Upper lobe of right lung (tissue), 1 donor: ENCODE measurements at places on chromosomes 12 and 14.

- DNase-seq: no peak
- peaks cover 33% of the 10 kb centered on the region for H3K4me1 ChIP-seq
- peak overlapping the region; percentile 67 for H3K4me3 ChIP-seq
- H3K27me3 ChIP-seq: no peaks in the 10 kb centered on the region
- peak overlapping the region; percentile 91 for H3K27ac ChIP-seq
Measured at GRCh38 chr12:55972456-55972855, 1.4 kb upstream of the RAB5B start.

DNA sequence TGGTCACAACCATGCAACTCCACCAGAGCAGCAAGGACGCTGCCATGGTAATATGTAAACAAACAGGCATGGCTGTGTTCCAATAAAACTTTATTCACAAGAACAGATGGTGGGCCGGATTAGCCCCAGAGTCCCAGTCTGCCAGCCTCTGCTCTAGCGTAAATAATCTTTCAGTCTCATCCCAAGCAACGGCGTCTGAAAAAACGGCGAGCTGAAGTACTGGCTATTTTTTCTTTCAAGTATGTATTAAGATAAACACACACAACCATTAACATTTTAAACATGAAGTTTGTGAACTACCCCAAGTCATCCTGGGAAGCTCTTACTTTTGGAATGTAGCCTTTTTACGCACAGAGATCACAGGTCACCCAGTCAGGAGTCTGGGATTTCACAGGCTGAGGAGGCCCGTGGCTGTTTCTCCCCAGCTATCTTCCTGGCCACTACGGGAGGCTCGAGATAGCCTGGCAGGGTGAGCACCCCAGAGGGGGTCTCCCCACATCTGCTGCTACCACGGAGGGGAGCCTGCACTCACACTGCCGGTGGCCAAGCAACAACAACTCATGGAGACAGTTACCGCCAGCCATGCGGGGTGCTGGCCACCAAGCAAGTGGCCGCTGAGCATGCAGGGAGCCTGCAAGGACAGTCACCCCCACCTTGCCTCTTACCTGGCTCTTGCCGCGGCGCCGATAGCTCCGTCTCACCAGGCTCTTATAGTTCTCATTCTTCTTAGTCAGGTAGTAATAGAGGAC is 124.6 kb downstream of the RFLNA start:
- H3K4me3 ChIP-seq: no peak overlapping the region
- DNase-seq: no peak
- H3K27ac ChIP-seq: no peak overlapping the region
- peaks cover 26% of the 10 kb centered on the region for H3K4me1 ChIP-seq
- peaks cover 45% of the 10 kb centered on the region for H3K36me3 ChIP-seq

- H3K27ac ChIP-seq: no peak overlapping the region
- H3K4me3 ChIP-seq: no peak overlapping the region
- H3K4me1 ChIP-seq: no peaks in the 10 kb centered on the region
- no peak for DNase-seq
- H3K27me3 ChIP-seq: no peaks in the 10 kb centered on the region
- H3K36me3 ChIP-seq: no peaks in the 10 kb centered on the region
Measured at GRCh38 chr14:30238936-30239335, 311.3 kb upstream of the PRKD1 start.

GRCh38 chr14:43408472-43408871 is 1098.6 kb downstream of the FSCB start:
- no peaks in the 10 kb centered on the region for H3K36me3 ChIP-seq
- H3K27me3 ChIP-seq: no peaks in the 10 kb centered on the region
- DNase-seq: no peak
- H3K27ac ChIP-seq: no peak overlapping the region
- no peaks in the 10 kb centered on the region for H3K4me1 ChIP-seq

DNA sequence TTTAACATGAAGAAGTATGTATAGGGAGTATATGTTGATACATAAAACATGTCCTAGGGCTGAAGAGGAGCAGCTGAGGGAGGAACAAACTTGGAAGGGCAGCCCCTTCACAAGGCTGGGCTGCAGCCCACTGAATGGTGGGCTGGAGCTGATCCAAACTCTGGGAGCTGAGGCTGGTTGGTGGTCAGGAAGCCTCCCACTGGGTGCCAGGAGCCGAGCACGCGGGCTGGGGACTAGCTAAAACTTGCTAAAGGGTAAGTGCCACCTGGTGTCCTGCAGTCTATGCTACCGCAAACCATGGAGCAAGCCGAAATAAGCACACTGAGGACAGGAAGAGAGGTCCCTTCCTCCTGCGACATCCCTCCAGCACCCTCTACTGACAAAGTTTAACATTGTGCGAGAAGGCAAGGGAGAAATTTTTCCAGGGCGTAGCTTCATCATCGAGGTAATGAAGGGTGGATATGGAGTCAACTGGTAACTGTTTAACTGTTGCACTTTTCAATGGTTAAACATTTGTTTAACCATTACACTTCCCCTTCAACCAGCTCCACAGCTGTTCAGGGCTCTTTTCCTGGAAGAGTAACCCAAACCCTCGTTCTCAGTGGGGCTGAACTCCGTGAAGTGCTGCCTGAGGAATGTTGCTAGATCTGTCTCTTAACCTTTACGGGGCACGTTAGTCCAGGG is 42.2 kb downstream of the EGLN3 start:
- no peak overlapping the region for H3K4me3 ChIP-seq
- no peak for DNase-seq
- no peaks in the 10 kb centered on the region for H3K4me1 ChIP-seq
- H3K27me3 ChIP-seq: no peaks in the 10 kb centered on the region
- no peak overlapping the region for H3K27ac ChIP-seq

GRCh38 chr14:29709490-29709889 is 218.2 kb downstream of the PRKD1 start:
- no peaks in the 10 kb centered on the region for H3K27me3 ChIP-seq
- no peaks in the 10 kb centered on the region for H3K36me3 ChIP-seq
- no peak overlapping the region for H3K4me3 ChIP-seq
- DNase-seq: no peak
- H3K27ac ChIP-seq: no peak overlapping the region

GRCh38 chr14:95503365-95504134 is 12.9 kb downstream of the SYNE3 start:
- DNase-seq: no peak
- H3K4me1 ChIP-seq: peaks cover 24% of the 10 kb centered on the region
- no peaks in the 10 kb centered on the region for H3K27me3 ChIP-seq
- H3K36me3 ChIP-seq: peaks cover 4% of the 10 kb centered on the region
- no peak overlapping the region for H3K4me3 ChIP-seq

GRCh38 chr12:51817027-51817953 is 31.2 kb downstream of the FIGNL2 start:
- H3K4me3 ChIP-seq: no peak overlapping the region
- peaks cover 10% of the 10 kb centered on the region for H3K4me1 ChIP-seq
- no peak overlapping the region for H3K27ac ChIP-seq
- peak; percentile 15 for DNase-seq

DNA sequence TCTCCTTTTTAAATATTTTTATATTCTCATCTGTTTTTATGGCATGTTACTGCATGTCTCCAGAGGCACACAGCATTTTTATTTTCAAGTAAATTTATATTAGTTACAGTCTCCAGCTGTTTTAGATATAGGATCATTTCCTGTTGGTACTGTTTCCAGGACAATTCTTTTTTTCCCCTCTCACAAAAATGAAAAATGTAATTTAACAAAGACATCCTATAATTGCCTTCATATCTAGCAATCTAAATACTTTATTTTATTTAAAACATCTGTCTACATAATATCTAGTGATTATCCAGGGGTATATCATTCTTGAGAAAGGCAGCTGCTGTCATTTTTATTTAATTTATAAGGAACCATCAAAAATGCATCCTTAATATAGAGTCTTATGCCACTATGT is 272.4 kb upstream of the NPAS3 start:
- DNase-seq: no peak
- no peaks in the 10 kb centered on the region for H3K27me3 ChIP-seq
- H3K4me3 ChIP-seq: no peak overlapping the region
- no peaks in the 10 kb centered on the region for H3K36me3 ChIP-seq
- no peaks in the 10 kb centered on the region for H3K4me1 ChIP-seq
